ENCODE measurements at places on chromosomes 1 and 21.

- DNase-seq = no peak
These were observed 412.7 kb upstream of the VAMP3 start for GRCh38 chr1:7358425-7358824.

- DNase-seq = no peak
These were observed 56.3 kb upstream of the FAM20B start for GRCh38 chr1:178969226-178969987.

DNA sequence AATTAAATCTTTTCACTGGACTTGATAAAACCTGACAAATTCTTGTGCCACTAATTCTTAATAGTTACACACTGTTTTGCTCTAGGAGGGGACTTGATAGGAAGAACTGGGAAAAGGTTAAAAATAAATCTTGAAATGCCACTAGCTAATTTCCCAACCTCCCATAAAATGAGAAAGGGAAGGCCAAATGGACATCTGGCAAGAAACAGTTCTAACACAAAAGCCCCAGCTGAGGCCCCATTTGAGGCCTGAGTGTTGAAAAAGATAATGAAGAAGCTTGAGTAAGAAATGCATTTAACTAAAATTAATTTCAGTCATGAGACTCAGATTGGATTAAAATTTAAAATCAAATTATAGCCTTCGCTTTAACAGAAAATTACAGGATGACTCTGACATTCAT lies 11.2 kb upstream of the RAP1GAP start:
- DNase-seq = no peak

- DNase-seq = no peak
These were observed 81.5 kb downstream of the SCMH1 start for GRCh38 chr1:41160498-41161110.

DNA sequence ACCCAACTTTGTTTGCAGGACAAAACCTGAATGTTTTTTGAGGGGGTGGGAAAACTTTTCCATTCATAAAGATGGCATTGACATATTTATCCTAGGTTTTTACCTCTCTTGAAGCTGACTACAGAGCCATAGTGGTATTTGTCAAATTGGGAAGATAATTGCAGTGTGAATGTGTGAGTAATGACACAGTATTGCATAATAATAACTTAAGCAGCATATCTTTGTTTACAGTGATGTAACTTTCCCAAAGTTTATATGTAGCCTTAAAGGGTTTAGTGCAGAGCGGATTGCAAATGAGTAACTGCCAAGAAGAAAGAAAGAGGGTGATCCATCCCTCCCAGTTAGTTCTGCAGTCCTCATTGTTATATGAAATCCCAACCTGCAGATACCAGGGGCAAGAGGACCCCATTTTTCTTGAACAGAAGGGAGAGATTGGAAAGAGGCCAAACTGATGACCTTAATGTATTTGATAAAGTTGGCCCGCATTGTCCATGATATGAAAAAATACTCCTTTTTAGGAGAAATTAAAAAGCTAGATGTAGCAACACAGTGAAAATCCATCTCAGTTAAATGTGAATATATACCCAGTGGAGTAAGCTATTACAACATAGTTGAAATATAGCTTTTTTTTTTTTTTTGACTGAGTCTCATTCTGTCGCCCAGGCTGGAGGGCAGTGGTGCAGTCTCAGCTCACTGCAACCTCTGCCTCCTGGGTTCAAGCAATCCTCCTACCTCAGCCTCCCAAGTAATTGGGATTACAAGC lies 23.7 kb upstream of the NFIA start:
- no peak for DNase-seq

DNA sequence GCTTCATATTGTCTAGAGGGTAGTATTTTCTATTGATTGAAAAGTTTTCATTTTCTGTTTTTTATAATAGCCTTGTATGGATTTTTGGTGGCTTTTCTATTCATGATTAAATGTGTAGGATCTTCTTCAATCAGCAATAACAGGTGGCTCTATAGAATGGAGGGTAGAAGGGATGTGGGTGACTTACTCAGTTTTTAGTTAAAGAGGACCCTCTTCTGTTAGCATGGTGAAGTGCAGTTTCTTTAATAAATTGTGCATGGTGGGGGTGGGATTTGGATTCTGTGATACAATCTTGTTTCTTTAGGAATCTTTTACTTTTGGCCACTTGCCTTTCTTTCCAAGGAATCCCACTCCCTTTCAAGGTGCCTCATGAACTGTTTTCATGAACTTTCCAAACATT lies 64.7 kb downstream of the SLC35A3 start:
- no peak for DNase-seq

DNA sequence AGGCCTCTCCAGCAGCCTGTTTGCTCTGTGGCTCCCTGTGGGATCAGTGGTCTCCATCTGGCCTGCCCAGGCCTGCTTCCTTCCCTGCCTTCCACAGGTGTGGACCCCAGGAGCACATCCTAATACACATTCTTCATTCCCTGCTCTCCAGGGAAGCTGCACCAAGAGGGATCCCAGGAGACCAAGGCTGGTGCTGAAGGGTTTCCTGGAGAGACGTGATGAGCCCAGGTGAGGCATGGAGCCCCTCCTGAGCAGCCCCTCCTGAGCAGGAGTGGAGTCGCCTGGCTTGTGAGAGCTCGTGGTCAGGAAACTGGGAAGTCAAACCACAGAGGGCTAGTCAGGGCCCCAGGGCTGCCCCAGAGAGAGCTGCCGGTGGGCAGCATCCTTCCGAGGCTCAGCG lies 561.4 kb downstream of the MATN1 start:
- DNase-seq = no peak

GRCh38 chr1:234091065-234091401 lies 186.6 kb downstream of the SLC35F3 start:
- DNase-seq = no peak

GRCh38 chr1:15412175-15412800 lies 2.6 kb downstream of the EFHD2 start:
- no peak for DNase-seq

DNA sequence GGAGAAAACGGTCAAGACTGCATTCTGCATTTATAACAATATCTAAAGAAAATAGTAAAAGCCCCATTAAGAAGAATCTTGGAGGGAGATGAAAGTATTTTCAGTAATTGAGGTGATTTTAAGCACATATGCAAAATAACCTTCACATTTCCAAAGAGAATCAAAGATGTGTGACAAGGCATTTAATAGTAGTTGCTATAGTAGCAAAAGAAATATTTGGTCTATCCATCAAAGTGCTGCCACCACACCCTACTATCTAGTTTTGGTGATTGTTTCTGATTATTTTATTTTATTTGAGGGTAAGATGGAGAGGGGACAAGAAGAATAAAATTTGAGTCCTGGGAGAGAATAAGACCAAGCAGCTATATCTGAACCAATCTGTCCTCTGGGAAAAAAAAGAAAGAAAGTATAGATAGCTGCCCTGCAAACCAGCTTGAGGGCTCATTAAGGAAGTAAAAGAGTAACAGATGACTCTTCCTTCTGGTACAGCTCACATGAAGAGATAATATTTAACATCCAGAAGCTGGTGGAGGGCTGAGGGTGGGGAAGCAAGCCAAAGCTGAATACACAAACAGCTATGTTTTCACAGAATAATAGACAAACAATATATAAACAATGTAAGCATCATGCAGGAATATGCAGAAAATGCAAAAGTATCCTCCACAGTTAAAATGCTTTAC lies 47.2 kb upstream of the RASAL2 start:
- DNase-seq = no peak

GRCh38 chr1:236156512-236157208 lies 14.3 kb downstream of the GPR137B start:
- DNase-seq = no peak

- DNase-seq = no peak
These were observed 19.1 kb upstream of the ZNF697 start for GRCh38 chr1:119667173-119667572.

GRCh38 chr1:59333626-59334277 lies 36.9 kb downstream of the FGGY start:
- no peak for DNase-seq

DNA sequence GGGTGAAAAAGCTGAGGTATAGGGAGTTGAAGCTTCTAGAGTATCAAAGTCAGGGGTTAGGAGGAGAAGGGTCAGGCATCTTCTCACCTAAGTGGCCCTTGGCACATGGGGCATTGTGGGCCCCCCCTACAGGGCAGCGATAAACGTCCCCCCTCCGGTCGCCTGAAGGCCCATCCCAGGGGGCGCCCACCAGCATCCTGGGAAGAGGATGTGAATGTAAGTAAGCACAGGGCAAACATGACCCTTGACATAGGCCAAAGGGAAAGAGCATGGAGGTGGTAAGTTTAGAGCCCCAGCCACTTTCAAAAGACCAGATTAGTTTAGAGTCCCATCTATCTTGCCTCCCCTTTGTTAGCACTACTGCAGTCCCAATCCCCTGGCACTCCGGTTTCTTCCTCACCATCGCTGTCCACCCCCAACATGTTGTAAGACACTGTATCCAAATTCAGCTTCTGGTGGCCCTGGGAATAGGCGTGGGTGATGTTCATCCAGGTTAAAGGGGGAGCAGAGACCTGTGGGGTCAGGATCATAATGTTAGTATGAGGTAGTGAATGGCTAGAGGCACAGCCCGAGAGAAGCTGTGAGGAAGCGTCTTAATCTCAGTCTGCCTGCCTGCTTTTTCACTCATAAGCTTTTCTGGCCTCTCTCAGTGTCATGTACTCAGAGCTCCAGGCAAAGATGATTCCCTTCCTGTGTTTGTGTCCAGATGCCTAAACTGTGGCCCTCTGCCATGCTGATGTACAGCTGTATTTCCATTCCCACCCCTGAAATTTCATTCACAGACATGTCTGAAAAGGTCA lies 2.7 kb downstream of the ITGA10 start:
- DNase-seq = no peak

- no peak for DNase-seq
These were observed 64.7 kb downstream of the S100B start for GRCh38 chr21:46540087-46540710.

DNA sequence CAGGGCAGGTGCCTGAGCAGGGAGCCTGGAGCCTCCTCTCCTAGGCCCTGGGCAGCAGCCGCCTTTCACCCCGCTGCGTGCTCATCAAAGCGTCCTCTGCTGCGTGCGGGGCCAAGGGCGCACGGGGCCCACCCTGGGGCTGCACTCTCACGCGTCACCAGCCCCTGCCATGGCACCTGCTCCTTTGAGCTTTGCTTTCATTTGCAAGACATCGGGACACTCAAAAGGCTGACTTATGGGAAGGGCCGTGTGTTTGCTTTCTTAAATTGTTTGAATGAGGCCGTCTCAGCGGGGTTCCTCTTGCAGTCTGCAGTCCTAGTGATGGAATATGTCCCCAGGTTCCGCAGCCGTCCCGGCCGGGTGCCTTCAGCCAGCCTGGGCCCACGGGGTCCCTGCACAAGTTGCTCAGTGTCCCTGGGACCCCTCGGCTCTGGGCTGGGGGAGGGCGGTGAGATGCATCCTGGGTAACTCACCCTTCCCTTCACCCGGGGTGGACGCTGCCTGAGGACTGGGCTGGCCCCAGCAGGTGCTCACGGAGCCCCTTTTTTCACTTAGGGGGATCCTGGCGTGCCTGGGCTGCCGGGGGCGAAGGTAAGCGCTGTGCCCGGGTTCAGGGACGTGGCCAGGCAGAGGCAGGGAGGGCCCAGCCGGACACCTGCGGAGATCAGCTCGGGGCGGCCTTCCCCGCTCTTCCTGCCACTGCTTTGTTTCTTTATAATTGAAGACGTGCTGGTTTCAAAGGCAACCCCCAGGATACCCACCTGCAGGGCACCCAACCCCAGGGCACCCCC lies 53.1 kb downstream of the SLC19A1 start:
- no peak for DNase-seq

GRCh38 chr1:162699366-162699765 lies 67.1 kb downstream of the DDR2 start:
- no peak for DNase-seq

DNA sequence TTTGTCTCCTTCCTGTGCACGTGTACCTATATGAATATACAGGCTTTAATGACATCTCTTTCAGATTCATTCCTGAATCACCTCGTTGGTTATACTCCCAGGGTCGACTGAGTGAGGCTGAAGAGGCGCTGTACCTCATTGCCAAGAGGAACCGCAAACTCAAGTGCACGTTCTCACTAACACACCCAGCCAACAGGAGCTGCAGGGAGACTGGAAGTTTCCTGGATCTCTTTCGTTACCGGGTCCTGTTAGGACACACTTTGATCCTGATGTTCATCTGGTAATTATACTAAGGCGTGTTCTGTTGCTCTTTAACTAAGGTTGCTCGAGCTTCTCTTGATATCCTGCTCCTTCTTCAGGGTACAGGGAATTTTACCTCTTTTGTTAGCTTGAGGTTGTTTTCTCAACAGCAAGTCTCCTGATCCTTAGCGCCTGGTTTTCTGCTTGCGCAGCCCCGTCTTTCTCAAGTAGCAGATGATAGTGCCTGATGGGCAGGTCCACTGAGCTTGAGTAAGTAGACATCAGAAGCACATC lies 55.1 kb downstream of the SLC22A15 start:
- no peak for DNase-seq

DNA sequence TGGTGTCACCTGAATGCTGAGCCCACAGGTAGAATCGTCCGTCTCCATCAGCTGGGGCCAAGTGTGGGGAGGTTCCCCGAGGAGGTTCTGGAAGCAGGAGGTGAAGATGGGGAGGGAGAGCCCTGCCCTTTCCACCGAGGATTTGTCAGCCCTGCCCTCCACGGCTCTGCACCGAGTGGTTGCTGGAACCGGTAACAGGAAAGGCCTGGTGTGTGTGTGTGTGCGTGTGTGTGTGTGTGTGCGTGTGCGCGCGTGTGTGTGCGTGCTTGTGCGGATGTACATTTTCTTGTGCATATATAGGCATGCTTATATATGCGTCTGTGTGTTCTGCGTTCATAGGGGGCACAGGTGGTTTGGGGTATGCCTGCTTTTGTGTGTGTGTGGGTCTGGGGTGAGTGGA lies 3.5 kb downstream of the NBL1 start:
- no peak for DNase-seq

GRCh38 chr1:36911561-36912364 lies 122.6 kb downstream of the GRIK3 start:
- DNase-seq = no peak

DNA sequence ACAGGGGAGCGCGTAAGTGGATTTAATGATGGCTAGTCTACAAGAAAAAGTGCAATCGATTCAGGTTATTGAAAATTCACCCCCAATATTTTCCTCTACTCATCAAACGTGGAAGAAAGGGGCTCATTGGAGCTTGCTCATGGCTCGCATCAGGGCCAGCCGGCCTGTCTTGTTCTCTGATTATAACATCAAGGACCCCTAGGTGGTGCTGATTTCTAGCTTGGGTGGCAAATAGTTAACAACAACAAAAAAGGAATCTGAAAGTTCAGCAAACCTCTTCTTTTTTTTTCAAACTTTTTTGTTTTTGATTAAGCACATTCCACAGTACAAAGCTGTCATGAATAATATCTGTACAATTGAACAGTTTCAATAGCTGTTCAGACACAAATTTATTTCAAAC lies 35.8 kb upstream of the SOD1 start:
- no peak for DNase-seq

GRCh38 chr21:31480228-31480627 lies 136.2 kb upstream of the TIAM1 start:
- no peak for DNase-seq

DNA sequence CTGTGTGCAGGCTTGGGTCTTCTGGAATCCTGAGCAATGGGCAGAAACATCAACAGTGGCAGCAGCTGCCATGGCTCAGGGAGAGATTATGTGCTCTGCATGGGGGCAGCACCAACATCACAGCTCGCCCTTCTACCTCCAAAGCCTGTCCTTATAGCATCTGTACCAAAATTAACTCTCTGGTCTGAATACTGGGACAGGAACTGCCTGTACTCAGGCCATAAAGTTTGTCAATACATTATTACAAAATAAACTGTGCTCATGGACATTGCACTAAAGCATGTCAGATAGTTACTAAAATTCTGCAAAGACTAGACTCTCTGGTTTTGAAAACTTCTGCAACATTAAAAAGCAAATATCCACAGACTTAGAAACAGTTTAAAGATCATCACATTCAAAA lies 91.6 kb downstream of the ZC3H11B start:
- DNase-seq = no peak

- no peak for DNase-seq
These were observed 270.2 kb downstream of the FOXD2 start for GRCh38 chr1:47708019-47708535.
